Frontal cortex (tissue), 4 donors: ENCODE measurements at places on chromosomes 1 and 21.

DNA sequence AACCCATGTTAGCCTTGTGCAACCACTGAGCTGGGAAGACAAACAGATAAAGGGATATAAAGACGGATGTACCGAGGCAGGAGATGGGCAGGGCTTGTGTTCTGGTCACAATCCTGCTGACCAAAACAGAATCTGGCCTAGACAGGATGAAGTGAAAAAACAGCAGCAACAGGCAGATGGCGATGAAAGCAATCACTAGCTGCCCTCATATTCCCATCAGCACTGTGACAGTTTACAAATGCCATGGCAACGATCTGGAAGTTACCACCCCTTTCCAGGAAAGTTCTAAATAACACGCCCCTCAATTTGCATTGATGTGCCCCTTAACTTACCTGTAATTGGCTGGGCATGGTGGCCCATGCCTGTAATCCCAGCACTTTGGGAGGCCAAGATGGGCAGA, 40.6 kb upstream of the CD46 start:
- DNase-seq, result no peak

DNA sequence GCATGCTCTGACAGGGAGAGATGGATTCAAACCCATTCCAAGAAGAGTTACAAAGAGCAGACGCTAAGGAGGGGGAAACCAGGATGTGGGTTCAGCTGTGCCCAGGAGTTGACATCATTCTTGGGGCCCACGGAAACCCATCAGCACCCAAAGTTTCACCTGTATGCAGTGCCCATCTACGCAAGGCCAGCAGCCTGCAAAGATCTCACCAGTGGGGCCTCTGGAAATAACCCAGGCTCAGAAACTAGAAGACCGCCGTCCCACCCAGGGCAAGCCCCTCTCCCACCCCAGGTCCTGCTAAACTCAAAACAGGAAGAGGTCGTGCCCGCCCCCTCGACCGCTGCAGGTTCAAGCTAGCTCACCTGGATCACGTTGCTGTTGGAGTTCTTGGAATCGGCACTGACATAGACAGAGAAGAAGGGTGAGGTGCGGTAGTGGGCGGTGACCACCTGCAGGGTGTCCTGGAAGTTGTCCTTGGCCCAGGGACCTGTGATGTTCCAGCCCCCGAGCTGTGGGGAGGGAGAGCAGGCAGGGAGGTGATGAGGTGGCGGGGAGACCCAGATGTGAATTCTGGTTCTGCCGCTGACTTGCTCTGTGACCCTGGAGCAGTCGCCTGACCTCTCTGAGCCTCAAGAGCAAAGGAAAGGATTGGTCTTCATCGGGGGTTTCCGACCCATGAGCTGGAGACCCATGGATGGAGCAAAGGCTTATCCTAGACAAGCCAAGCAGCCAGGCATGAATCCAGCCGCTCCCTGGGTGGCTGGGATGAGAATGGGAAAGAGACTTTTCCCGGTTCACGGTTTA, 31.7 kb downstream of the ECE1 start:
- no peak for DNase-seq

- DNase-seq, result no peak
Observed at GRCh38 chr1:154877370-154877974, 7.4 kb upstream of the KCNN3 start.

DNA sequence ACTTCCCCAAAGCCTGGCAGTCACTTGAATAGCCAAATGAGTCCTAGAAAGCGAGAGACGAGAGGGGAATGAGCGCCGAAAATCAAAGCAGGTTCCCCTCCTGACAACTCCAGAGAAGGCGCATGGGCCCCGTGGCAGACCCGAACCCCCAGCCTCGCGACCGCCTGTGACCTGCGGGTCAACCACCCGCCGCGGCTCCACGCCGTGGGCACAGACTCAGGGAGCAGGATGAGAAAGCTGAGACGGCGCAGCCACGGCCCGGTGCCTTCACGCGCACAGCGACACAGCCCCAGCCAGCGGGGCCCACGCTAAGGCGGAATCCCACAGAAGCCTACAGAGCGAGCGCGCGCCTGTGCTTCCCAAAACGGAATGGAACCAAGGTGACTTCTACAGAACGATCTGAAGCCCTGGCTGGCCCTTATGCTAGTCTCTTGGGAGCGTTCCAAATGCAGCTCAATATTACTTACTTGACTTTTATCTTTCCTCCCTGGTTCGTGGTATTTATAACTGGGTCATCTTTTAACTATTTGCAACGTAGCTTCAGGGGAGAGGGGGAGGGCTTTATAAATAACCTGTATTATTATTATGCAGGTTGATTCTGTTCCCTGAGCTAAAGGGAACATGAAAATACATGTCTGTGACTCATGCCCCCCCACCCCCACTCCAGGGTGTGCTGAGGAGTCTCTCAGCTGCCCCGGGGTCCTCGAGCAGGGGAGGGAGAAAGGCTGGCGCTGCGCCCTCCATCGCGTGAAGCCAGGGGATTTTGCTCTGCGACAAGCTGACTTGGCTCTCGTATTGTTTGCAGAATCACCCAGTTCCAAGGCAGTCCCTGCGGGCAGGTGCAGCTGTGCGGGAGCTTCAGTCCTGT, 1.7 kb downstream of the TSPEAR start:
- DNase-seq, result no peak

GRCh38 chr1:230507666-230508402, 81.7 kb upstream of the PGBD5 start:
- peak; percentile 30 for DNase-seq

- no peak for DNase-seq
Observed at GRCh38 chr21:37873655-37874054, 42.6 kb downstream of the KCNJ6 start.

GRCh38 chr1:43653339-43653738, 3.4 kb downstream of the KDM4A start:
- DNase-seq, result no peak

DNA sequence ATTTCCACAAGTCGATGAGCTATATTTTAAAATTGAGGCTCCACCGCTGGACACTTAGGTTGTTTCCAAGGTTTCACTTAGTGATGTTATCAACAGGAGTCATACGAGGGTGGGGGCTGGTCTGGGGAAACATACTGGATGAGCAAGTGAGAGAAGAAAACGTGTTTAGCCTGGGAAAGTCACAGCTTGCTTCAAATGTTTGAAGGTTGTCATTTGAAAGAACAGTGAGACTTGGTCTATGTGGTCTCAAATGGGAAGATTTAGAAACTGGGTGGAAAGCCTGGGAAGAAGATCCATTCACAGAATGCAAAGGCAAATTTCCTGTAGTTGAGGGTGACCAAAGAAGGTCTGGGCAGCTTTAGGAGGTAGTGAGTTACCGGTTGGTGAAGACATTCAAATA, 9.9 kb upstream of the DYRK1A start:
- DNase-seq, result no peak

GRCh38 chr1:179077396-179077795, 4.5 kb upstream of the TOR3A start:
- no peak for DNase-seq

DNA sequence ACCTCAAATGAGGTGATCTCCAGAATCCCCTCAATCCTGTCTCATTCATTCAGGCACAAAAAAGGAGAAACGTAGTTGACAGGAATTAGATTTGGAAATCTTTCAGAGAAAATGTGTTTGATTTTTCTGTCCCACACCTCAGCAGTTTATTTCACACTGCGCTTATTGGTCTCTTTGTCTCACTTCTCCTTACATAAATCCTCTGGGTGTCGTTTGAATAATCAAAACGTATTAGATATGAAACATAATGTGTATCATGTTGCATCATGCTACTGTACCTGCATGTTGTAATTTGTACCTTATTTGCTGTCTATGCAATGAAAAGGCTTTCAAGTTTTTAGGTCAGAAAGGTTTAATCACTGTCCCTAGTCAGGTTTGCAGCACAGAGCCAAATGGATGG, 255.7 kb downstream of the DISC1 start:
- no peak for DNase-seq

DNA sequence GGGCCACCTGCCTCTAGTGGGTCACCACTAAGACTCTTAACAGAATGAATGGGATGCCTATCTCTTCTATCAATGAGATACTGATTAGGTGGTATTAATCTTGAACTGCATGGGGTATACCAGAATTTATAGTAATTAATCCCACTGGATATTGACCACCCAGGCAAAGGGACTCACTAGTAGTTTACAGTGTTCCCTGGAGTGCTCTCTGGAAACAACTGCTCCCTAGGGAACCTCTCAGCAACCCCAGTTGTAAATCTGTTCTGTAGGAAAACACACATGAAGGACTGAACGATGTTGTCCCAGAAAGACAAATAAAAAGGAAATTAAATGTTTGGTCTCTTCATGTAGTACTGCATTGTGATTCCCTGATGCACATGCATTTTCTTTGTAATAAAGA, 430.5 kb downstream of the HLX start:
- DNase-seq, result no peak

DNA sequence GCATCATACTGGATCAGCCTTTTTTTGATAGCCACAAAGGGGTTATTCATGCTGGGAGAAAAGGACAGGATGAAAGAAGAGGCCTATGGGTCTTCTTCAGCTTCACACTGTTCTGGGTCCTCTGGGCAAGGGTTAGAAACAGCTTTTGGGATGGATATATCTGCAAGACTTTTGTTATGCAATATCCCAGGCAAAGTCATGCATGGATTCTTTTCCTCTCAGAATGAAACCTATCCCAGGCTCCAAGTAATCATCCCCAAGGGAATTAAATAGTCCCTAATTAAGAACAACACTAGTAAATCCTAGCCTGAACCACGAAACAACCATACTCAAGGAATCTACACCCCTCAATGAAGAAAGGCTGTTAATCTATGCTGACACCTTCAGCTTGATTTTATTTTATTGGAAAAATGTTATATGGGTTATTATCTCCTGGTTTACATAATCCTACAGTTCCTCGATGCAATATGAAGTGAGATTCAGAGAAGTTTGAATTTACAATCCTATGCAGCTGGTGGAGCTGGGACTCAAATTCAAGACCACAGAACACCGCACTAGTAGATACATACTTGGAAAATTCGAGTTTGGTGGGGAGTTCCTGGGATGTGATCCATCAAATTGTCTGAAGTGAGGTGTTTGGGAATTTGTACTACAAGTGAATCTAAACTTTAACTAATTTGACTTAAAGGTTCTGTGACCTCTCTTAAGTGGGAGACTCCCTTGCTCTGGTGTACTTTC, 338.6 kb downstream of the TBX15 start:
- no peak for DNase-seq

DNA sequence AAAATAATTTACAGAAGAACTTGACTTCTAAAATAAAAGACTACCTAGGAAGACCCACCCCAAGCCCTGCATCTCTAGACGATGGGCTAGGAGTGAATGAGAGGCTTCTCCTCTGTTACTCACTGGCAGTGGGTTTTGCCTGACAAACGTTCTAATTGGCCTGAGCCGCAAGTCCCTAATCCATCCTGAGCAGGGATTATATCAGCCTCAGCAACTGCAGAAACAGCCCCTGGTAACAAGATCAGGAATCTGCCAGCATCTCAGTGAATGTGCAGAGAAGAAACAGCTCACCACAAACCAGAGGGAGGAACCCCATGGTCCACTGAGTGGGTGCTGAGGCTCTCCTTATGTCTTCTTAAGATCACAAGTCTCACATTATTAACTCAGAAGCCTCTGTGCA, 240.6 kb downstream of the BRINP2 start:
- no peak for DNase-seq

DNA sequence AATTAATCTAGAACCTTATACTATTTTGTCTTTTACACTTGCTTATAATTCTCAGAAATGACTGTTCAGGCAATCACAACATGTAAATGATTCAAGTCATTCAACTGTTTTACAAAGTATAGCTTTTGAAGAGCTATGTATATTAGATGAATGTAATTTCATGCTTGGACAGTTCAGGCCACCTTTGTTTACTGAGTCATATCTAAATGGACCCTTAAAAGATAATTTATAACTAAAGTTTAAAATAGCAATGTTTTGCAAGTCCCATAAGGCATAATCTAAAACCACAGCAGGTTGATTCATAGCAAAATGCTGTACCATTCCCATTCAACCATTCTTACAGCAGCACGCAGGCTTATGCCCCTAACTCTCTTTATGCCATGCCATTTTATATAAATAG, 64.8 kb downstream of the PIK3R3 start:
- DNase-seq, result no peak

DNA sequence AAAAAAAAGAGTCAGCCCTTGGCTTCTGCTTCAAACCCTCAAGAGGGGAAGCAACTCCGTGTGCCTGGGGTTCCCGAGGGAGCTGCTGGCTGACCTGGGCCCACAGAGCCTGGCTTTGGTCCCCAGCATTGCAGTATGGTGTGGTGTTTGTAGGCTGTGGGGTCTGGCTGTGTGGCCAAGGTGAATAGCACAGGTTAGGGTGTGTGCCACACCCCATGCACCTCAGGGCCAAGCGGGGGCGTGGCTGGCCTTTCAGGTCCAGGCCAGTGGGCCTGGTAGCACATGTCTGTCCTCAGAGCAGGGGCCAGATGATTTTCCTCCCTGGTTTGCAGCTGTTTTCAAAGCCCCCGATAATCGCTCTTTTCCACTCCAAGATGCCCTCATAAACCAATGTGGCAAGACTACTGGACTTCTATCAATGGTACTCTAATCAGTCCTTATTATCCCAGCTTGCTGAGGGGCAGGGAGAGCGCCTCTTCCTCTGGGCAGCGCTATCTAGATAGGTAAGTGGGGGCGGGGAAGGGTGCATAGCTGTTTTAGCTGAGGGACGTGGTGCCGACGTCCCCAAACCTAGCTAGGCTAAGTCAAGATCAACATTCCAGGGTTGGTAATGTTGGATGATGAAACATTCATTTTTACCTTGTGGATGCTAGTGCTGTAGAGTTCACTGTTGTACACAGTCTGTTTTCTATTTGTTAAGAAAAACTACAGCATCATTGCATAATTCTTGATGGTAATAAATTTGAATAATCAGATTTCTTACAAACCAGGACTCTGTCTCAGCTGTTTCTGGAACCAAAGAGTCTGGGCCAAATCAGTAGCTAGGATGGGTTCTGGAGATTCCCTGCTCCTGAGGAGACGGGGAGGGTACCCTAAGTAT, 26.8 kb upstream of the KDM4A start:
- peak; percentile 3 for DNase-seq
